ENCODE measurements at places on chromosomes 1 and 21. TPM values are rescaled to one million over a fixed set of nuclear protein-coding genes. Genes with fewer than 3 reads are reported as not detected.

CHTOP gene
- total RNA-seq = 43.9 TPM

ALX3 gene
- total RNA-seq = not detected

DNA sequence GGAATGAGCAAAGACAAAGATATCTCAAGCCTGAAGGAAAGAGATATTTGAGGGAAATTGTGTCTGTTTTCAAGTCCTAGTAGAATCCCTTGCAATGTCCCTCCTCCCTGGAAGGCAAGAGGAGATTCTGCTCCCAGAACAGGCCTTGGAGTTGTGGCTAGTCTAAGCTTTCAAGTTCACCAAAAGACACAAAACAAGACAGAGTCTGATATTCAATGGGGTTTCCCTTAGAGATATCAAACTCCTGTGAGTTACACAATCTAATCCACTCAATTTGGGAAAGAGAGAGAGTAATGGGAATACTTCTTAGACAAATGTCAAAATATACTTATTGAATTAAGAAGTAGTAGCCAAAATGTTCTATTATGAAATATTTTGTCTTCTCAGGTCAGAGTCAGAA is 162.8 kb upstream of the ADAMTS5 start:
- DNase-seq = no peak

DNA sequence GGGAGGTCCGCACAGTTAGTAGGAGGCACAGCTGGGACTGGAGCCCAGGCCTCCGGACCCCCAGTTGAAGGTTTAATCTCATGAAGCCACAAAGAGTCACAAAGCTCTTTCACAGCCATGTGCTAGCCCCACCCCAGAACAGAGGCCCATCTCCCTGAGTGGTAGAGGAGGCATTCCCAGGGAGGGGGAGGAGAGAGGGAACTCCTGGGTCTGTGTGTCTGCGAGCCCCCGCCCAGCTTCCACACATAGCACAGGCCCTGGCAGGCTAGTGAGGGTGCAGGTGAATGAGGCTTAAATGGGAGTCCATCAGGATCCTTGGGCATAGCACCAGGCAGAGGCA is 197.8 kb downstream of the MATN1 start:
- no peak for DNase-seq

CDA gene
- total RNA-seq = 0.92 TPM

GRCh38 chr1:162139211-162139610 is 69.7 kb downstream of the NOS1AP start:
- no peak for DNase-seq

SMCP gene
- not detected for total RNA-seq

DNA sequence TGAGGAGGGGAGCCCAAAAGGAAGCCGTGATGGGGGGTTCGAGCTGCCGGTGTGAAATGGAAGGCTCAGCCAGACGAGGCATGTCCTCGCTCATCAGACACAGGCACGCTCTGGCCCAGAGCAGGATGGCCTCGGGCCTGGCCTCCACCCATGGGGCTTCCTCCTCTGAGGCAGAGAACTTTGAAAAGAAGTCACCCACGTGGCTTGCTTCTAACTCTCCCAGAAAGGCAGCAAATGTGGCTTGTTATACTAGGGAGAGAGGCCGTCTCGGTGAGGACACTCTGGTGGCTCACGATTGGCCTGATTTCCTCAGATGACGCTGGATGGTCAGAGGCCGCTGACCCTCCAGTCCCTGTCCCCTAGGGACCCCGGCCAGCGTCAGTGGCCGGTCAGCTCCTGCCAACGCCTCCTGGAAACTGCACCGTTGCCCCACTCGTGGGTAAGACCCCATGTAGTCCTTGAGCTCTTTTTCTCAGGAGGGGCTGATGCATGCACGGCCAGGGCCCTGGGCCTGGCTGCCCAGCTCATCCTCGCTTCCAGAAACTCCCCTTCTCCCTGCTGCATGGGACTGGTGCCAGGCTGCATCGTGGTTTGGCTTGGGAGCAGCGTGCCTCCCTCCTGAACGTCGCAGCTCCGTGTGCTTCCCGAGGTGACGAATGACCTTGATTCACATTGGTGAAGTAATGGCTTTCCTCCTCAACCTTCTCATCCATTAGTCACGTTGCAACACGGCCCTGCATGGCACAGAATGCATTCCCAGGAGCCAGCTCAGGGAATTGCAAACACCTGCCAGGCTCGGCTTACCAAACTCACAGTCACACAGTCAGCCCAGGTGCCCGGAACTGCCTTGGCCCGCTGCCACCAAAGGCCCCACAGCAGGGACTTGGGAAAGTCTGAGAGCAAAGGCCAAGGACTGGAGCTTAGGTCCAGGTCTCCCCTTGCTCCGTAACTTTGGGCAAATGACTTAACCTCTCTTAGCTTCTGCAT is 58.8 kb downstream of the TOMM20 start:
- DNase-seq = no peak

SIPA1L2 gene
- total RNA-seq = 60.3 TPM

DMRTA2 gene
- total RNA-seq = not detected

PM20D1 gene
- total RNA-seq = not detected

DNA sequence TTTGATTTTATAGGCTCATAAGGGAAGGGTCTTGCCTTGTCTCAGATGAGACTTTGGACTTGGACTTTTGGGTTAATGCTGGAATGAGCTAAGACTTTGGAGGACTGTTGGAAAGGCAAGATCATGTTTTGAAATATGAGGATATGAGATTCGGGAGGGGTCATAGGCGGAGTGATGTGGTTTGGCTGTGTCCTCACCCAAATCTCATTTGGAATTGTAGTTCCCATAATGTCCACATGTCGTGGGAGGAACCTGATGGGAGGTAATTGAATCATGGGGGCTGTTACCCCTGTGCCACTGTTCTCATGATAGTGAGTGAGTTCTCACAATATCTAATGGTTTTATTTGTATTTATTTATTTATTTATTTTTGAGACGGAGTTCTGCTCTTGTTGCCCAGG is 6.9 kb upstream of the CSDE1 start:
- DNase-seq = no peak

- DNase-seq = no peak
Measured at GRCh38 chr1:8365661-8366362, 47.9 kb downstream of the SLC45A1 start.

LHX4 gene
- not detected for total RNA-seq
